ENCODE measurements at places on chromosomes 16 and 17.

GRCh38 chr16:66640724-66641314 lies 36.3 kb downstream of the CMTM3 start:
- no peak for DNase-seq

GRCh38 chr17:44069974-44070454 lies 521 bp upstream of the G6PC3 start:
- DNase-seq = no peak

DNA sequence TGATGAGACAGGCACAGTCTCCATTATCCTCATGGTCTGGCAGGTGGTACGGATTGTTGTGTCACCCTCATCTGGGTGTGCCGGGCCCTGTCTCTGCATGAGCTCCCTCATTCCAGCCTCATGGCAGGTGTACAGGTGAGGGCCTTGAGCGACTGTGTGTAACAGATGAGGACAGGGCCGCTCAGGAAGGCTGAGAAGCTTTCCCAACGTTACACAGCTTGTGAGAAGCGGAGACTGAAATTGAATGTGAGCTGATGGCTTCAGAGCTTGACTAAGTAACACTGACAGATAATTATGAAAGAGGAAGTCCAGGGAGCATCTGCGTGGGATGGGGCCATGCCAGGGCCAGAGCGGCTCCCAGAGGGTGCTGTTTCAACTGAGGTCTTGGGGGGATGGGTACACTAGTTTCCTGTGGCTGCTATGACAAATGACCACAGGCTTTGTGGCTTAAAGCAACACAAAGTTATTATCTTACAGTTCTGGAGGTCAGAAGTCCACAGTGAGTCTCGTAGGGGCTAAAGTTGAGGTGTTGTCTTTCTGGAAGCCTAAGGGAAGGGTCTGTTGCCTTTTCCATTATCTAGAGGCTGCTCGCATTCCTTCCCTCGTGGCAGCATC lies 36.7 kb downstream of the CMIP start:
- no peak for DNase-seq

DNA sequence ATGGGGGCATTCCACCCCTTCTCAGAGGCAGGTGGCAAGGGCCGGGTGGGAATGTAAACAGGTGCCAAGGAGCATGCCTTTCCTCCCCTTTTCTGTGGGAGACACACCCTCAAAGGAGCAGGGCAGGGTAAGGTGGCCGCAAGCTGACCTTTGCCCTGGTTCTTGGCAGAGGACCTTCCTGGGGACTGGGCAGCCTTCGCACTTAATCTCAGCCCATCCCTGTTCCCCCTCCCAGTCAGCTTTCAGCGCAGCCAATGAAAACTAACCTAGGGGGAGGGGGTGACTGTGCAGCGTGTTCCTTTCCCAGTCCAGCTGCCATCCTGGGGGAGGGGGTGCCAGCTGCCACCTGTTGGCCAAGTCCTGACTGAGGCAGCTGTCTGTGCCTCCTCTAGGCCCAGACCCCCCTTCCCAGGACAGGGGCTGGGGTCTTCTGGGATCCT lies 2.8 kb downstream of the TRAF4 start:
- DNase-seq = no peak

- no peak for DNase-seq
Measured at GRCh38 chr16:58211846-58212245, 13.9 kb upstream of the CSNK2A2 start.

Data from activated naive CD4-positive, alpha-beta T cell treated with anti-CD3 and anti-CD28 coated beads, Interleukin-2, amount 50 U/mL, for 16 hours (primary cell).